ENCODE measurements at places on chromosomes 6 and 20.

GRCh38 chr6:48628316-48628715, 517.3 kb upstream of the PTCHD4 start:
- DNase-seq = no peak

DNA sequence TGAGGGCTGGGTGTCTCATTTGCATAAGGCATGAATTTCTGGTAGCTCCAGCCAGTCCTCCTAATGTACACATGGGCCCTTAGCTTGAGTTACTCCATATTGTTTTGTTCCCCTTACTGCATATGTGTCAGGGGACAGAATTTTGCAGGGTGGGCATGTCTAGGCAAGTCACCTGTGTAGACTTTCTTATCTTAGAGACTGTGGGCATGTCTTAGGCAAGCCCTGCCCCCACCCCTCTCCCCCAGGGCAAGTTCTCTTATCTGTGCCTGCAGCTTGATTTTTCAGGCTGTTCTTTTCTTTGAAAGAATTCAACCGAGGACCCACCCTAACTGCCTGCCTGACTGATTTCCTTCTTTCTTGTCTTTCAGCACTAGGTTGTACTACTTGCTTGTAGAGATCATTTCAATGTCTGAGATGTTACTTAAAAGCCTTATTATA, 32.1 kb downstream of the NHLRC1 start:
- no peak for DNase-seq

DNA sequence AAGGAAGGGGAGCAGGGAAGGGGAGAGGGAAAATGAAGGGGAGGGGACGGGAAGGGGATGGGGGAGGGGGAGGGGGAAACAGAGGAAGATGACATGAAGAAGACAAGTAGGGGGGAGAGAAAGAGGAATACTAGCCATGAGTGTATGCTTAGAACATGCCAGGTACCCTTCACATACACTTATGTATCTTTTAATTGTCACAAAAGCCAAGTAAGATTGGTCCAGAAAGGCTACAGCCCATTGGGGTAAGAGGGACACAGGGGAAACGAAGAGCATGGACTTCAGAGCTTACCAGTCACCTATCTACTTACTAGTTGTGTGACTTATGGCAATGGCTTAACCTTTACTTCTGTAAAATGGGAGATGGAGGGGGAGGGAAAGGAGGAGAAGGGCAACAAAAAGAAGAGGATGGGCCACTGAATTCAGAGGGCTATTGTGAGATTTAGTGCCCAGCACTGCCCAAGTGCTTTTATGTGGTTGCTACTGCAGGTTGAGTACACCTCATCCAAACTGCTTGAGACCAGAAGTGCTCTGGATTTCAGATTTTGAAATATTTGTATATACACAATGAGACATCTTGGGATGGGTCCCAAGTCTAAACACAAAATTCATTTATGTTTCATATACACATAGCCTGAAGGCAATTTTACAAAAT, 90.3 kb downstream of the ARHGAP18 start:
- no peak for DNase-seq

DNA sequence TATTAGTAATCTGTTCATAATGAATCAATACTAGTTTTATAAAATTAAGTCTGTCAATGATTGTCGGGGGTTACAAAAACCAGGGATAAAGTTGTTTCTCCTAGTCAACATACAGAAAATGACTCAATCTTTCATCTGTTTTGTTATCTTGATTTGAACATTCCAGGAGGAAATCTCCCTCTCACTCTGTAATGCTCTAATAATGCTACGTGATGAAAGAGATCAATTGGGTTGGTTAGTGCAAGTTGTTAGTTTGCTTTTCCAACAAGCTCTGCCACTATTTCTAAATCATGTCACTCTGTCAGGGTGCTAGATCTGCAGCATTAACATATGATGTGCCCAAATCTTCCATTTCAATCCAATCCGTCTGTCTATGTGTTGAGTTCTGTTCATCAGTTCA, 379.5 kb upstream of the GJE1 start:
- no peak for DNase-seq

GRCh38 chr6:90274451-90275030, 22.1 kb downstream of the BACH2 start:
- no peak for DNase-seq

GRCh38 chr6:168583821-168584220, 142.8 kb downstream of the SMOC2 start:
- DNase-seq = no peak

- no peak for DNase-seq
These were observed 255.9 kb downstream of the LAMA2 start for GRCh38 chr6:129138739-129139405.

GRCh38 chr6:116127771-116128493, 2.0 kb upstream of the COL10A1 start:
- no peak for DNase-seq

- DNase-seq = no peak
These were observed 27.9 kb downstream of the FOXO3 start for GRCh38 chr6:108588586-108588985.

DNA sequence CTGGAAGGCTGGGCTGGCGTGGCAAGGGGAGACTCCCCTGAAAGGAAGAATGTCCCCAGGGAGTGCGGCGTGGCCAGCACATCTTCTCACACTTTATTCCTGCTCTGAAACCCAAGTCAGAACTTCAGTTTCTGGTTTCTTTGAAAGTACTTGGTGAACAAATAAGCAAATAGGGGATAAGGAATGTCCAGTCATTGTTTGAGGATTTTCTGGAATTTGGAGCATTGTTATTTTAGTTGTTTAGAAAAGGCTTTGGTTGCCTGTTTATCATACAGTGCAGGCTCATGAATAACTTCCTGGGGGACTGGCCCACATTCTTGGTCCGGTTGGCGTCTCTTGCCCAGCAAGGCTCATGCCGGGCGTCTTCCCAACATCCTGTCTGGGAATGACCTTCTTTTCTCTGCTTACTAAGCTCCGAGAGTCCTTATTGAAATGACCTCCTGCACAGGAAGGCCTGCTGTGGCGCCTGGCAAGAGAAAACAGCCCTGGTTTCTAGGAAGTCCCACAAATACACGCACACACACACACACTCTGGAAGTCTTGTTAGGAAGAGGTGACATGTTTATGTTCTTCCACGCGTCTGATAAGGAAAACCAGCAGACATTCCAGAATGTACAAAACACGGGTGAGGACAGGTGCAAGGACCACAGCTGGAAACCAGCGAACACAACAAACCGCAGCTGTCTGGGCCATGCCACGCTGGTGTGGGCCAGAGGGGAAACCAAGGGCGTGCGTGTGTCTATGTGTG, 71.9 kb downstream of the TMEM170B start:
- no peak for DNase-seq

DNA sequence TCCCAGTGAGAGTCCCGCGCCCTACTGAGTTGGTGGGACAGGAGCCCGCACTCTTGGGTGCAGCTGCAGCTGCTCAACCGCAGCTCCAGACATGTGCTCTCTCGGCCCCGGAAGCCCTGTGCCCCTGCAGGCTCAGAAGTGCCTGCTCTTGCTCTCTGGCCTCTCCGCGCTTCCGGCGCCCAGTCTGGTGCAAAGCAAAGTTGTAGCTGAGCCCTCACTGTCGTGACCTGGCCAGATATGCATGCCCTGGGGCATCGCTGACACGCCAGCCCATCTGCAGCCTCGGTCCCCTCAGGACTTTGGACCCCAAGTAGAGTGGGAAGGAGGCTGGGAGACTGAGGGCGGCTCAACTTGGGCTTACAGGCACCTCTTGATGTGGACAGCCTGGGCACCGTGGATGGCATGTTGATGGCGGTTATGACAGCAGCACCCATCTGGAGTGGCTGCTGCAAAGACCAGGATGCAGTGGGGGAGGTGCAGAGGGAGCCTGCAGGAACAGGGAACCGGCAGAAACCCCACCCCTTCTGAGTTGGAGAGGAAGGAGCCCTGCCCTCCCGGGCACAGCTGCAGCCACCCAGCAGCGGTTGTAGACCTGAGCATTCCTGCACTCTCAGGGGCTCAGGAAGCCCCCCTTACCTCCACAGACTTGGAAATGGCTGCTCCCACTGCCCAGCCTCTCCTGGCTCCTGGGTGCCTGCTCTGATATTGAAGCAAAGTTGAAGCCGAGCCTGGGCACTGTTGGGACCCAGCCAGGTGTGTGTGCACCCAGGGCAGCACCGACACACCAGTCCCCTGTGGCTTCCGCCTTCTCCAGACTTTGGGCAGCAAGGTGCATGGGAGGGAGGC, 462.6 kb downstream of the TBC1D32 start:
- DNase-seq = no peak

DNA sequence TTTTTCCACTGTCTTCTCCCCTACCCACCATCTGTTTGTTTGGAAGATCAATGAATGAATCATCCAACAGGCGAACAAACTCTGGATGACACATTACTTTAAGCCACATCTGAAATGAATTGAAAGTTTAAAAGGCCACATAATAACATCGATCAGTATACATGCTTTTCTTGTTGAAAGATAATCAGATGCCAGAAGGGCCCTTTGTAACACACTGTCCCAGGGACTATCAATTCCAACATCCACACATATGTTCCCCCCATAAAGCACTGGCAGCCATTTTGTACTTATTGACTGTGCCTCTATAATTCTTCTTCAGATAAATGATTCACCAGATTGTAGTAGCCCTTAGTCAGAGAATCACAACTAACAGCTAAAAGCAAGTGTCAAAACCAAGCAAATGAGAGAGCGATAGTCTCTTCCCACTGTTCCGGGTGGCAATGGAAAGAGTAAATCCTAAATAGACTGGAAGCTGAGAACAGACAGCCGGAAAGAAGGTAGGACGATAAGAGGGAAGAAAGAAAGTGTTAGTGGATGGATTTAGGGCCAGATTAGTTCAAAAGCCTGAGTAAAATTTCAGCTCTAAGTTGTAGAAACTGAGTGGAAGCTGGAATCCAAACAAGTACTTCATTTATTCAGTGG, 184.9 kb upstream of the TENT5A start:
- no peak for DNase-seq

DNA sequence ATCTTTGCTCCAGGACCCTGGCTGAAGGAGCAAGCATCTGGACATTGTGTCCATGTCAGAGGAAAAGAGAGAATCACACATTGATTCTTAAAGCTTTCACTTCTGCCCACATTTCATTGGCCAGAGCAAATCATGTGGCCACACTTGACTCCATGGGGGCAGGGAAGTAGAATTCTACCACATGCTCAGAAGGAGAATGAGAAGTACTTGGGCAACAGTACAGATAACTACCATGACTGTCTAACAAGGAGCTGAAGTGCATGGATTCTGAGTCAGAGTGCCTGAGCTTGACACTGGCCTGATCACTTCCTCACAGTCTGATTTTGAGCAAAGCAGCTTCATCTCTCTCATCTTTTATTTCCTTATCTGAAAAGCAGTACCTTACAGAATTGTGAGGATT, 38.6 kb downstream of the GHRH start:
- DNase-seq = no peak

GRCh38 chr20:36092398-36093024, 62.0 kb upstream of the EPB41L1 start:
- no peak for DNase-seq

DNA sequence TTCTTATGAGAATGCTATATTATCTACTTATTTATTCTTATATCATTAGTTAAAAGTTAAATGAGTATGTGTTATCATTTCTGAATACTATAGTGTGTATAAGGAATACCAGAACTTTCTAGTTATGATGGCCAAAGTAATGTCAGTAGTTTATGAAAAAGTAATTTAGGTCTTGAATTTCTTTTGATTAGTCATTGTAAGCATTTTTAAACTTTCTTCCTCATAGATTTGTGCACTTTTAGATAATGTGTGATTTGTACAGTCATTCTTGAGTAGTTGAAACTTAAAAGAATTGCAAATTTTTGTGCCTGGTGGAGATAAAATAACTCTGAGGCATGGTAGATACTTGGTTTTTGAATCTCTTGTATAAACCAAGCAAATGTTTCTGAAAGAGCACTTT, 311.3 kb downstream of the CDKAL1 start:
- DNase-seq = no peak

- DNase-seq = no peak
These were observed 43.1 kb downstream of the SLX4IP start for GRCh38 chr20:10478205-10478604.

DNA sequence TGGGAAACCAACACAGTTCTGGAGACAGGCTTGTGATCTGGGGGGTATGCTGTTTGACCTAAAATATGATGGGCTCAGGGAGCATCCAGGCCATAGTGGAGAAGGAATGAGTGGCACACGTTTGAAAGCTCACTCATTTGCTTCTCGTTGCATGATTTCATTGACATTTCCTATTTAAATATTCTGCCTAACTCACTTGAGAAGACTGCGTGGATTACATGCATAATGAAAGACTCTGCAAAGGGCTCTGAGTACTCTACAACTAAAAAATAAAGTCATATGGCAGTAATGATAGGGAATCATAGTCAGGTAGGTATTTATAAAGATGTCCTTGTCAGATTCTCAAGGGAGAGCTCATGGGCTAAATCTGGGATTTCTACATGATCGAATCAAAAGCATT, 117.9 kb downstream of the LAMP5 start:
- no peak for DNase-seq

DNA sequence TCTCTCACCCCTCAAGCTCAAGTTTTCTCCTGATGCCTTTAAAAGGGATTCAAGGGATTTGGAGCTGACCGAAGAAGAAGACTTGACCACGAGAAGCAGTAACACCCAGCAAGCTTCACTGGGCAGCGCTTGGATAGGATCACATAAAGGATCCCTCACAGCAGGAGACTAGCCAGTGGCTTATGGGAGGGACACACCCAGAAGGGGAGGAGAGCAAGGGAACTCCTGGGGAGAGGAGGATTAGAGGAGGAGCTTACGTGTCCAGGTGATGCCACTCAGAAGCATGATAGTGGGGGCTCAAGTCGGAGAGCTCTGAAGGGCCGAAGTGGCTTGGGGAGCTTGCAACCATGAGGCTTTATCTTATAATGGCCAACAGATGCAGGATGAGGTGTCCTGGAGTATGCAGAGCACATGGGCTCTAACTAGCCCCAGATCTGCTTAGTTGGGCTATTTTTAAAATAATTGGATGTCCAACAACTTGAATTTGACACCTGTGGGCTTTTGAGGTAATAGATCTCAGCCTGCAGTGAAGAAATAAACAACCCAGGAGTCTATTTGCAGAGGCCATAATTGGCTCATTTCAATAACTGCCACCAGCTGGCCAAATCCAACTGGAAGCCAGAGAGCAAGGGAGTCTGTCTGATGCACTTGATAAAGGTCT, 137.9 kb upstream of the EXOC2 start:
- no peak for DNase-seq

GRCh38 chr6:16518265-16518664, 243.0 kb downstream of the ATXN1 start:
- DNase-seq = no peak

- DNase-seq = no peak
These were observed 30.8 kb downstream of the GNAS start for GRCh38 chr20:58883241-58883691.
